ENCODE measurements at places on chromosomes 1 and 21.

- no peak for DNase-seq
Observed at GRCh38 chr1:63960326-63960725, 186.5 kb downstream of the ROR1 start.

DNA sequence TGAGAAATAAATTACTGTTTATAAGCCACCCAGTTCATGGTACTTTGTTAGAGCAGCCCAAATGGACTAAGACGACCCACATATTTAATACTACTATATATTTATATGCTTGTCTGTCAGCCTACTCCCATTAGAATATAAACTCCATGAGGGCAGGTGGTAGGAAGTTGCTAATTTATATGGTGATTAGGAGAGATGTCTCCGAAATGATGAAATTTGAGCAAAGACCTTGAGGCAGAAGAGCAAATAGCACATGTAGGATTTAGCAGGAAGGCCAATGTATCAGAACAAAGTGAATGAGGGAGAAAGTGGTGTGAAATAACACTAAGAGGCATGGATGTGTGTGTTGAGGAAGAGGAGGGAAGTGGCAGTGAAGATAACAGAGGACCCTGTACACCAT, 10.6 kb upstream of the SLFNL1 start:
- no peak for DNase-seq

DNA sequence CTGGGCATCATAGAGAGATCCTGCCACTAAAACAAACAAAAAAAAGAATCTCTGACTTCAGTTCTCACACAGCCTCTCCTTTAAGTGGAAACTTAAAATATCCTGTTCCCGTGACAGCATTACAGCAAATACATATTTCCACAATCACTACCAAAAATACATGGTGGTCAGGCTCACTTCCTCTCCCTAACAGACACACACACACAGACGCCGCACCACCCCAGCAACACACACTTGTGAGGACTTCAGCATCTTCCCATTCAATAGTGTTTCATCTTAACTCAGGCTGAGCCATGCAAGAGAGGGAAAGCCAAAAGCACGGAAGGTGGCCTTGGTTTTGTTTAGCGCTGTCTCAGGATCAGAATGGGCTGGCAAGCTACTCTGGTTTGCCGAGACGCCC, 21.9 kb downstream of the KIAA1614 start:
- no peak for DNase-seq

DNA sequence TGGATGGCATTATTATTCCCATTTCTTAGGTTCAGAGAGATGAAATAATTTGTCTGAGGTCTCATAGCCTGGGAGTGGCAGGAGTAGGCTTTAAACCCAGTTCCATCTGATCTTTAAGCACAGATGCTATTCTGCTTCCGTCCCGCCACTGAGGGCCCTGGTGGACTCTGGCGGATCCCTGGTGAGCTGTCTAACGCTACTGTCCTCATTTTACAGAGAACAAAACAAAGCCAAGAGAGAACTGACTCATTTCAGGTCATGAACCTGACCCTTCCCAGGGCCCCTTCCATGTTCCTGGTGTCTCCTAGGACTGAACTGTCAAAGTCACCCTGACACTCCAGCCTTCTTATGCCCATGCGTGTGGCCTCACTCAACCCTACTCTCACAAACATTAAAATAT, 3.1 kb upstream of the GALE start:
- no peak for DNase-seq

DNA sequence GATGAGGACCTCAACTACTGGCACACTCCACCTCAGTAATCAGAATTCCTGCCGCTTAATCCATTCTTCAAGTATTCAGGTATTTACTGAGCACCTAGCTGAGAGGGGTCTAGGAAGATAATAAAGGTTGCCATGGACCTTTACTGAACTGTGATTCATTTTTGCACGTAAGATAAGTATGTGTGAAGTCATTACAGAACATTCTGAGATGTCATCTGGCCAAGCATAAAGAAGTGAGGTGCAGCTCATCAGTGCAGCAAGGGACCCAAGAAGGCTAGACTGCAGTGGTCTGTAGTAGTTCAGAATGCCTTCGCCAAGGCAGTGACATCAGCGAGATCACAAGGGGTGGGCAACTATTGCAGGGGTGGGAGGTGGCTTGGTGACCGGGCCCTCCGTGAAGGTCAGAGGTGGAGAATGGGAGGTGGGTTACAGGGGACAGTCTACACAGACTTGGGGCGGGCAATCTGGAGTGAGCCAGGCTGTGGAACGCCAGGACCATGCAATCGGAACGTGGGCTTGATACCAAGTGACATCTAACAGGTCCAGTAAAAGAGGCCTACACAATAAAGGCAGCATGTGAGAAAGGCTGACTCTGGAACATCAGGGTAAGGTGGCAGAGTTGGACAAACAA, 107.4 kb downstream of the SLC45A1 start:
- DNase-seq: no peak

- DNase-seq: no peak
Observed at GRCh38 chr1:221720545-221720944, 21.3 kb downstream of the DUSP10 start.

- no peak for DNase-seq
Observed at GRCh38 chr1:9536301-9536700, 3.0 kb upstream of the SLC25A33 start.

DNA sequence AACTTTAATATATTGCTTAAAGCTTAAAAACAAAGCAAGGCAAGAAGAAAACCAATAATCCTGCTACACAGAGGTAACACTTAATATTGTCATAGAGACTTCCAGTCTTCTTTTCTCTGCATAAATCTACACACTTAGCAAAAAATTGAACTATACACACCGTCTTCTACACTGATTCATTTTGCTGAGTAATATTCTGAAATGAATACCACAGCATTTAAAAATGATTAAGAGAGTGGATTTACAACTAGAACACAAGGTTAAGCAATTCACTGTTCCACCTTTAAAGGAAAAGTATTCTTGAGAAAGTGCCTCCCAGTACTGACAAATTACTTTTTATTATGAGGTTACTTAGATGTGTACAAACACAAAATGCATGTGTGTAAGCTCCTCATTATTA, 22.2 kb upstream of the ITPKB start:
- DNase-seq: no peak

- no peak for DNase-seq
Observed at GRCh38 chr1:56322211-56322610, 257.2 kb downstream of the PLPP3 start.

GRCh38 chr1:17990401-17990800, 117.2 kb upstream of the IGSF21 start:
- DNase-seq: no peak

- DNase-seq: no peak
Observed at GRCh38 chr1:212959266-212960220, 9.2 kb downstream of the VASH2 start.

GRCh38 chr1:108050911-108051629, 86.1 kb upstream of the VAV3 start:
- DNase-seq: no peak

DNA sequence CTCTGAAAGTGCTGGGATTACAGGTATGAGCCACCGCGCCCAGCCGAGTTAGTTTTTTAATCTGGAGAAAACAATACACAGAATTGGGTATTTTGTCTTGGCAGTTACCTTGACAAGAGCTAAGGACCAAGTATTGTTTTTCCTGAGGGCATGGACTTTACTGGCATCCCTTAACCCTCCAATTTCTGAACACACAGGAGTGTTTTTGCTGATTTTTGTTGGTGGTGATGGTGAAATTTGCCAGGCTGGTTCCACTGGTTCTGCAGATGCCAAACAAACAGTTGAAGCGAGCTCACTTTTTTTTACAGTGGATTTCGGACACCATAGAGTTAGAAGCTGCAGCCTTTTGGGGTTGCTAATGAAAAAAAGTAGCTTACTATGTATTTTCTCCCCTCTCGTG, 37.2 kb upstream of the SH3D21 start:
- DNase-seq: no peak

DNA sequence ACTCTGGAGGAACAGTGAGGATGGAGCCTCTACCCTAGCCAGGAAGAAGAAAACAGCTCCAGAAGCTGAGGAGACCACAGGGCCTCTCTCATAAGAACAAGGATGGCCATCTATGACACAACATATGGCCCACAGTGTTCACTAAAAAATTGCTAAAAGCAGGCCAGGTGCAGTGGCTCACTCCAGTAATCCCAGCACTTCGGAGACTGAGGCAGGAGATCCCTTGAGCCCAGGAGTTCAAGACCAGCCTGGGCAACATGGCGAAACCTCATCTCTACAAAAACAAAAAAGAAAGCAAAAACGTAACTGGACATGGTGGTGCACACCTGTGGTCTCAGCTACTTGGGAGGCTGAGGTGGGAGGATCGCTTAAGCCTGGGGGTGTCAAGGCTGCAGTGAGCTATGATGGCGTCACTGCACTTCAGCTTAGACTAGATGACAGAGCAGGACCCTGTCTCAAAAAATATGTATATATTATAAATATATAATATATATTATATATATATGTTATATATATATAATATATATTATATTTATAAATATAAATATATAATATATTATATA, 103.1 kb downstream of the TOMM20 start:
- DNase-seq: no peak

- no peak for DNase-seq
Observed at GRCh38 chr1:169148472-169149252, 42.2 kb downstream of the ATP1B1 start.

DNA sequence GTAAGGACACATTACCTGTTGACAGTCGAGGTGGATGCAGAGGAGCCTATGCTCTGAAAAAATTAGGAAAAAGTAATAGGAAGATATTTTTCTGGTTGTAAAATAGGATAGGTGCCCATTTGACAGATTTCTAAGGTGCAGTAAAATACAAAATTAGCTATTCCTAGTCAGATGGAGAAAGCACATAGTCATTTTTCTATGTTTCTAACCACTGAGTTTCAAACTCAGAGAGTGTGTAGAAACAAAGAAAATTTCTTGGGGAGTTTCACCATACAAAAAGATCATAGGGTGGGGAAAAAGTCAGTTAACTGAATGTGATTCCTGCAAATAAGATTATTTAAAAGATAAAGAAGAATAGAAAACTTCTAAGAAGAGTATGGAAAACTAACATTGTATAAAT, 666.9 kb downstream of the KCNT2 start:
- DNase-seq: no peak

DNA sequence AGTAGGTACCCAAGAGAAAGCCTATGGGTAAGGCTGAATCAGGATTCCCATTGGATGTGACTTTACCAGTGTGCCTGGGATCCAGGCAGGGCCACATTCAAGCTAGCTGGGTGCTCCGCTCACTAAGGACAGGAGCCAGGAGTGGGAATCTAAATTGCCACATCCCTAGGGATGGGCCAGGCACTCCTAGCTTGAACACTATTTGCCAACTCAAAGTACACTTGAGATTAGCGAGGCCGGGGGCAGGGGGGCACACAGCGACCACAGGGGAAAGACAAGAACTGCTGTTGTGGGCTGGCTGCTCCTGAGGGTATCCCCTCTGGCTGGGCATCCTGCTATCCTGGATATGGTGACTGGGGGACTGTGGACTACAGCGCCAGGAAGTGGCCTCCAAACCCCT, 4.3 kb downstream of the SLC45A3 start:
- DNase-seq: no peak

DNA sequence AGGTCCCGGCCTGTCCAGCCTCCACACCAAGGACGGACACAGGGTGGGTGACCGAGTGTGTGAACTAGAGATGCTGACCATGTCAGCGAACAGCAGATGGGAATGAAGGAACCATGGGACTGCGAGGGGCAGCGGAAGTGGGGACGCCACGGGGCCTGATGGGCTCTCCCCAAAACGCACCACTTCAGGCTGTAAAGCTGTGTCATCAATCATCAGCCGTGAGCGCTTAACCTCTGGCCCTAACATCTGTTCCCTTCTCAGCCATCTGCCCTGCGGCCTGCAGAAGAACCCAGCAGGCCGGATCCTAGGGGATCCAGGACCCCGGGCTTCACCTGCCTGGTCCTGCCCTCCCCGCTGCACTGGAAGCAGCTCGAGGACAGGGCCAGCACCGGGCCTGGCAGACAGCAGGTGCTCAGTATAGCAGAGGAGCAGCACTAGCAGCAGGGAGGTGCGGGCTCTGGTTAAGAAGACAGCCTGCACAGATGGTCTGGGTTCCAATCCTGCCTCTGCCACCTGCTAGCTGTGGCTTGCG, 58.7 kb downstream of the DMRTB1 start:
- DNase-seq: no peak
